ENCODE measurements at places on chromosomes 7 and 10.

- no peak for DNase-seq
Observed at GRCh38 chr7:47416492-47417480, 165.1 kb downstream of the TNS3 start.

GRCh38 chr7:13821152-13821787 is 168.2 kb downstream of the ETV1 start:
- DNase-seq = no peak

DNA sequence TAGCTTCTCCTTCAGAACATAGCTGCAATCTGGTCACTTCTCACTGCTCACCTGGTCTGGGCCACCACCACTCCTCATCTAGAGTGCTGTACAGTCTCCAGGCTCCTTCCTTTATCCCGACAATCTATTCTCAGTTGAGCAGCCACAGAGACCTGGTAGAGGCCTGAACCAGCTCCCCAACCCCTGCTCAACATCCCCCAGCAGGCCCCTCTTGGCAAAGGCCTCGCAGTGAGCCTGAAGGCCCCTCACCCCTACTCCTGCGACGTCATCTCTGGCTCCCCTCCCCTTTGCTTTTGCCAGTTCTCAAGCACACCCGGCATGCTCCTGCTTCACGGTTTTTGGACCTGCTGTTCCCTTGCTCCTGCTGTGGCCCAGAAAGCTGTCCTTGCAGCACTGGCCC is 113.9 kb downstream of the ARHGAP22 start:
- no peak for DNase-seq

GRCh38 chr10:78605800-78606350 is 462.9 kb upstream of the ZMIZ1 start:
- DNase-seq = no peak

DNA sequence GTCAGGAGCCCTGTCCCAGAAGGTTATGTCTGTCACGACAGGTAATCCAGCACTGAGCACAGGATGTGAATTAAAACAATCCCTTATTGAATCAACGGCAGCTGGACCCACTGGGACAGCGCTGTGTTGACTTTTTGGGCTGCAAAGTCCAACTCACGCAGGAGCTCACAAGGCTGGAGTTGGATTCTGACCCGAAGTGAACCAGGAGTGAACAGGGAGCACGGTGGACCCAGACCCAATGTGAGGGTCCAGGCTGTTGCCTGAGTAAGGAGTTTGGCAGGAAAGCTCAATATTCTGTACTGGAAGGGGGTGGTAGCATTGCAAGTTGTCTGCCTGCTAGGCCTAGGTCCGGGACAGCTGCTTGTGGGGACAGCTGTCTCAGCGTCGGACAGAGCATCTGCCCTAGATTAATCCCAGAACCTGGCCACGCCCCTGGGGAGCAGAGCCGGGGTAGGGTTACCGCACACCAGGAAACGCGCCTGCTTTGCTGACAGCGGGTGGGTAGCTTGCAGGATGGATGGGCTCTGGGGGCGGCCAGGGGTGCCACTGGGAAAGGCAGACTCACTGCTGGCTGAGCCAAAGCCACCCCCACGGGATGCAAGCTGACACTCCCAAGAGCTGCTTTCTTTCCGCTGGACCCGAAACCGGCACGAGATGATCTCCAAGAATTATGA is 24.0 kb downstream of the COL26A1 start:
- DNase-seq = no peak

- no peak for DNase-seq
Observed at GRCh38 chr7:18151422-18151821, 123.8 kb upstream of the PRPS1L1 start.

DNA sequence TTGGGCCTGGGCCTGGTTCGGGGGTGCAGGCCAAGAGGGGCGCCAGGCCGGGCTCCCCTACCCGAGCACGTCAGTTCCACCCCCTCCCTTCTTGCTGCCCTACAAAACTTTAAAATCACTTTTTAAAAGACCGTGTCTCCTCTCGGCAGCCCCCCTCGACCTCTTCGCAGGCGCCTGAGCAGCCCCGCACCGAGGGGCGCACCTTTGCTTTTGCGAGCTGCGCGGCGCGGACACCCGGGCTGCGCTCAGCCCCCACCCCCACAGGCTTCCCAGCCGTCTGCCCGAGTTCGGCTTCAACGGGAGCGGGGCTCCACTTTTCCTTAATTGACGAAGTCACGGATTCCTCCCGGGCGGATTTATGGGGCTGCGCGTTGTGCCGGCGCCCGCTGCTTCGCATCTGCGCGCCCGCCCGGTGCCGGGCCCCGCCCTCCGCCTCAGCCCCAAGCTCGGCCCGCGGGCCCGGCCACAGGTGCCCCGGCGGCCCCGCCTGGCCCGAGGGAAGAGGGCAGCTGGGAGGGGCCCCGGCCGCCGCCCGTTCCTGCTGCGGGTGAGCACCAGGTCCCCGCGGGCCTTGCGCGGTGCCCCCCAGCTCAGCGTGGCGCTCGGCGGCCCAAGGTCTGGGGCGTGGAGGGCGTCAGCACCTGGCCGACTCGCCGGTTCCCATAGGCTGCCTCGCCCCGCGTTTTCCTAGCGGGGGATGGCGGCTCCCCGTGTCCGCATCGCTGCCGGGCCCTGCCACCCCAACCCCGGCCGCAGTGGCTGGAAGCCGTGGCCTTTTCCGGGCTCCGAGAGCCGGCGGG is 10.8 kb upstream of the MNX1 start:
- DNase-seq = no peak

DNA sequence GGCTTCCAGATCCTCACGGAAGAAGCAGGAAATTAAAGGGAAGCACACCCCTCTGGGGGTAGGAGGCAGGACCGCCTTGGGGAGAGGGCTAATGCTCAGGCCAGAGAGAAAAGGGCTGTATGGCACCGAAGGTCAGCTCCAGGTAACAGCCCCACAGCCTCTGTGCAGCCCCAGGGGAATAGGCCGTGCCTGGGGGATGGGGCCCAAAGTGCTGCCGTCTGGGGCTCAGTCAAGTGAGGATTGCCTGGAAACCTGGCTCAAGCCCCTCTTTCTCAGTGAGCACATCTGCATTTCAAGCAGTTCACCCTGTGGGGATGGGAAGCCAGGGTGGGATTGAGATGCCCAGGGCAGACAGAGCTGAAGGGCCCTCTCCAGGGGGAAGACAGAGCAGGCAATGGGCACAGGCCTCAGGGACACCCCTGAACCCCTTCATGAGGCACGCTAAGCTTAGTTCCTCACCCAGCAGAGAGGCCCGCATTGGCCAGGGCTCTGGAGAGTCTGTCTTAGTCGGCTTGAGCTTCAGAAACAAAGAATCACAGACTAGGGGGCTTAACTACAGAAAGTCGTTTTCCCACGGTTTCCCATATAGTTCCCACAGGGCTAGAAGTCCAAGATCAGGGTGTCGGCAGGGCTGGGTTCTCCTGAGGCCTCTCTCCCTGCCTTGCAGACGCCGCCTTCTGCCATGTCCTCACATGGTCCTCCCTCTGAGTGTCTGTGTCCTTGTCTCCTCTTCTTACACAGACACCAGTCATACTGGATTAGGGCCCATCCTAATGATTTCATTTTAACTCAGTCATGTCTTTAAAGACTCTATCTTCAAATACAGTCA is 118.2 kb downstream of the PTPN20 start:
- DNase-seq = no peak

- DNase-seq = no peak
Observed at GRCh38 chr7:87216701-87217508, 2.6 kb downstream of the TMEM243 start.

GRCh38 chr7:28528899-28529298 is 116.6 kb downstream of the CREB5 start:
- no peak for DNase-seq

- no peak for DNase-seq
Observed at GRCh38 chr10:97101166-97101940, 84.4 kb downstream of the SLIT1 start.

DNA sequence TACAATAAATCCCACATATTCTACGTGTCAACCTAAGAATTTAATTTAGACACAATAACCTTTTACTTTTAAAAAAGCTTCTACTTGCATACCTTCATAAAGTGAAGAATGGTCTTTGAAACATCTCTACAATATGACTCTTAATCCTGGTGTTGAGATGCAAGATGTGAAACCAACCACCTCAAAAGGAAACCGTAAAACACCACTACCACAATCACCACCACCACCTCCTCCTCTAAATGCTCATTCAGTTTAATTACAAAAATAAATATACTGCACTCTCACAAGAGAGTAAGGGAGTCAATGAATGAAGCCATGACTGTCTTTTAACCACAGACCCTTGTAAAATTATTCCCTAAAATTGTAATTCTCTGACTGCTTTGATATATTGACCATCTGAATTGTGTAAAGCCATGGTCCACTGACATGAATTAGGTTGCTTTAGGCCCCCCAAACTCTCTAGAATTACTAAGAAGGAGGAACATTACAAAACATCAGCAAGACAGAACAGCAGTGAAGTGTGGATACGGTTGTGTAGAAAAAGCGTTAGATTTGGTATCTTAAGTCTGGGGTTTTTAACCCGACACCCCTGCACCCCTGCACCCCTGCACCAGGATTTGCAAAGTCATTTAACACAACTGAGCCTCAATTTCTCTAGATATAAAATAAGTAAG is 171.4 kb downstream of the SFMBT2 start:
- DNase-seq = no peak

DNA sequence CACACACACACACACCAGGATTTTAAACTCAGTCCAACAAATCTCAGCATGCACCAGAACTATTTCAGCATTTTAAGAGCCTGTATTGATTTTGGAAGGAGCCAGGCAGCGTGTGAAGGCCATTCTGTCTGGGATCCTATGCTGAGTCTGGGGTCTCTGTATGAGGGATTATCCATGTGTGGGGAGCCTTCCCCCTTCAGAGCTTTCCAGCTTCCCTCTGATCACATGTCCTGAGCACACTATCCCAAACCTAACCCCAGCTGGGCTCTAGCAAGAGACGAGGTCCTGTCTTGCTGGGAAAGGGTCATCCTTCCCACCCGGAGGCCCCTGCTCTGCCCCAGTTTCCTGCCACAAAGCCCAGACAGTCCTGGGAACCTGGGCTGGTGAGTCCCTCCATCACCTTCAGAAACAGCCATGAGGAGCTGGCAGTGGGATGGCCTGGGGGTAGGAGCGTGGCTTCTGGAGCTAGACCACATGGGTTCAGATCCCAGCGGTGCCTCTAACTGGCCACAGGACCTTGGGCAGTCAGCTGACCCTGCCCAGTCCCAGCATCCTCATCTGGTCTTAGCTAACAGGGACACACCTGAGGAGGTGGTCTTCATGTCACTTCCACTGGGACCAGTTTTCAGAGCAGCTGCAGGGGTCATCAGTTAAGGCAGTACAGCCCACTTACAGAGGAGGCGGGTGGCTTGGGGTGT is 79.6 kb upstream of the RET start:
- peak; percentile 10 for DNase-seq

- no peak for DNase-seq
Observed at GRCh38 chr10:126163506-126163905, 224.8 kb downstream of the ADAM12 start.

DNA sequence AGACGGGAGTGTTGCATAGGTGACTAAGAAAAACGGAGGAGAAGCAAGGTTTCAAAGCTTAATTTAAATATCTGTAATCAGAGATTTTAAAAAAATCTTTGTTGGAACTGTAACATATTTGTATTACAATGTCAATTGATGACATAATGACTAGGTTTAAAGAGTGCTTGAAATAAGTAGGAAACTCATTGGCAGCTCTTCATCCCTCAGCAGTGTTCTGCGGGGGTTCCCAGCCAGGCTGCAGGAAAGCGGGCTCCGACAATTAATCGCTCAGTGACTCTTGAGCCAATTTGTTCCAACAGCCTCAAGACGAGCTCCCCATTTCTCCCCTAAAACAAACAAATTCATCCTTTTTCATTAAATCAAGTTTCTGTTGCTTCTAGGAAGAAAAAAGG is 22.6 kb downstream of the CPXM2 start:
- DNase-seq = no peak

GRCh38 chr7:103446049-103446520 is at the start of gene SLC26A5:
Gene SLC26A5, minus strand, starts transcription at chr7:103446207. Its CDS starts 24,693 bp downstream, at chr7:103421514.
- no peak for DNase-seq

- no peak for DNase-seq
Observed at GRCh38 chr10:114856544-114857287, 35.1 kb downstream of the FHIP2A start.

DNA sequence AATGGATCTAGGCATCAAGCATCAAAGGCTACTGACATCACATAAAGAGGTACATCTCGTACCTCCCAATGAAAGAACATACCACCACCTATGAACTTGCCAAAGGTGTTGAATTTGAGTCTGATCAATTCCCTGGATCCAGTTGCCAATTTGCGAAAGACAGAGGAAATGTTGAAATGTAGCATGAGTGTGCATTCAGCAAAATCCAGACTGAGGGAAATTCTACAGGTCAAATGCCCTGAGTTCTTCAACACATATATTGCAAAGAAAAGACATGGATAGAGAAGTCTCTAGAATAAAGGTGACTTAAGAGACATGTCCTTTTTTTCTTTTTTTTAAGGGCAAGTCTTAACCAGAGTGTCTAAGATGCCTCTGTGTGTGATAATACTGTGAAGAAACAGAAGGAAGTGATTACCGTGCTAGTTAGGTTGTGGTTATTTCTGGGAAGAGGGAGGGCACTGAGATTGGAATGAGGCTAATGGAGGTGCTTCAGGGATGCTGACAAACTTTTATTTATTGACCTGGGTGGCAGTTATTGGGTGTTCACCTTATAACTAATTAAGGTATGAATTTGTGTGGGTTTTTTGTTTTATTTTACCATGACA is 128.7 kb downstream of the SAMD9 start:
- DNase-seq = no peak

GRCh38 chr7:131859147-131859821 is 302.9 kb upstream of the PODXL start:
- peak; percentile 28 for DNase-seq

DNA sequence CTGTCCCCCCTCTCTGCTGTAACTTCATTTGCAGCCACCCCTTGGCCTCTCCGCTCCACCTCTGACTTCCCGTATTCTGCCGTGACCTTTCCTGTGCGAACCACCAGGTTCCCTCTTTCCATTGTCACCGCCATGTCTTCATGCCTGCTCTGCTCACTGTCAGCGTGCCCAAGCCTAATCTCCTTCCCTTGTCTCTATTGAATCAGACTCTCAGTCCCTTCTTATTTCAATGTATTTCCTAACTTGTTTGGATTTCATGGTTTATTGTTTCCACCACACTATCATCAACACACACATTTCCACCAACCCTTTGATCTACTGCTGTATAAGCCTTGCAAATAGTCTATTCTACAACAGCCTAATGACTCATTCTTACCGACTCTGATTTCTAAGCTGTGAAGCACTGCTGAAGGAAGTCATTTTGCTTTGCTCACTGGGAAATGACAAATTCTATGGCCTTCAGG is 30.0 kb upstream of the INHBA start:
- DNase-seq = no peak

GRCh38 chr7:84454174-84454959 is 259.8 kb upstream of the SEMA3A start:
- DNase-seq = no peak

DNA sequence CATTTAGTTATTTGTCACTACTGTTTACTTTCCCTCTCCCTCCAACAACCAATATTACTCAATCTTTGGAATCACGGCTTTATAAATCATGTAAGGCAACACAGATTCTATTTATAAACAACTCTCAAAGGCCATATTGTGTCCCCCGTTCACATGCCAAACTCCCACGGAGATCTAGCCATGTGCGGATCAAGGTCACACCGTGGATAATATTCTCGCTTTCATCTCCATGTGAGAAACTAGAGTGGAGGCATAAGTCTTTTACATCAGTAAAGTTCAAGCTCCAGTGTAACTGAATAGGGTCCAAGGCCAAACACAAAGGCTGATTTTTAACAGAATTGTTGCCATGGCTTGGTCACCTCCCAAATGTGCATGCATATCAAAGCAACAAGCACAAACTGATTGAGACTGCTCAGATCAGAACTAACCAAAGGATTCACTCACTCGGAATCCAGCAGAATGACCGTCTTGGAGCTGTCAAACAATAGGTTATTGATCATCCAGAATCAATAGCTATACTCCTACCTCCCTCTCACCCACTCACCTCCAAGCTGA is 569.5 kb upstream of the LRRN3 start:
- no peak for DNase-seq

- DNase-seq = no peak
Observed at GRCh38 chr7:42372479-42372878, 135.5 kb upstream of the GLI3 start.
